ENCODE measurements at places on chromosomes 4 and X. TPM values are rescaled to one million over a fixed set of nuclear protein-coding genes. Genes with fewer than 3 reads are reported as not detected.

XAGE2 gene
- total RNA-seq, result not detected

TCP11X2 gene
- not detected for total RNA-seq

ADAM29 gene
- not detected for total RNA-seq

TAF7L gene
- total RNA-seq, result 0.12 TPM

APLN gene
- 0.28 TPM for total RNA-seq

VGLL1 gene
- 0.36 TPM for total RNA-seq

CDKN2AIP gene
- 17.8 TPM for total RNA-seq

HPF1 gene
- total RNA-seq, result 12.4 TPM

MAN2B2 gene
- 11.0 TPM for total RNA-seq

DNA sequence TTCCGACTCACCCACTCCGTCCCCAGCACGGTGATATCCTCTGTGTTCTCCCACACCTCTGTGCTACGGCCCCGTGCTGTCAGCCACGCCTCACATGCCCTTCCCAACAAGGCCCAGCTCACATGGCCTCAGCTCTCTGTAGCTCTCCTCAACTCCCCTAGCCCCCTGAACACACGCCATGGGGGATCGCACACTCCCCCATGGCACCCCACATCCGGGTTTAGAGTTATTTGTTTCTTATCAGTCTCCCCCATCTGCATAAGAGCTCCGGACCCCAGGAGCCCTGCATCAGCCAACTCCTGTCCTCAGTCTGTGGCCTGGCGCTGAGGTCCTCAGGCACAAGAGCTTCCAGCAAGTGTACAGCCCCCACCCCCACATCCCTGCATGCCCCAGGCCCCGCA, 7.0 kb downstream of the C4orf50 start:
- ATAC-seq, result no peak

DNA sequence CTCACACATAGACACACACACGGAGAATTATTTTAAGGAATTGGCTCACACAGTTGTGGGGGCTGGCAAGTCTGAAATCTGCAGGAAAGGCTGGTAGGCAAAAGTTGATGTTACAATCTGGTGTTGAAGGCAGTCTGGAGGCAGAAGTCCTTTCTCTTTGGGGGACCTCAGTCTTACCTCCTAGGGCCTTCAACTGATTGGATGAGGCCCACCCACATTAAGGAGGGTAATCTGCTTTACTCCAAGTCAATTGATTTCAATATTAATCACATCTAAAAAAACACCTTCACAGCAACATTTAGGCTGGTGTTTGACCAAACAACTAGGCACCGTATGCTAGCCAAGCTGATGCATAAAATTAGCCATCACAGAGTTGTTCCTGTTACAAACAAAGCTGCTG, 10.7 kb downstream of the MGST2 start:
- no peak for ATAC-seq

- ATAC-seq, result peak; percentile 45
These were observed 41.4 kb upstream of the MAGEA4 start for GRCh38 chrX:151871244-151871643.

DNA sequence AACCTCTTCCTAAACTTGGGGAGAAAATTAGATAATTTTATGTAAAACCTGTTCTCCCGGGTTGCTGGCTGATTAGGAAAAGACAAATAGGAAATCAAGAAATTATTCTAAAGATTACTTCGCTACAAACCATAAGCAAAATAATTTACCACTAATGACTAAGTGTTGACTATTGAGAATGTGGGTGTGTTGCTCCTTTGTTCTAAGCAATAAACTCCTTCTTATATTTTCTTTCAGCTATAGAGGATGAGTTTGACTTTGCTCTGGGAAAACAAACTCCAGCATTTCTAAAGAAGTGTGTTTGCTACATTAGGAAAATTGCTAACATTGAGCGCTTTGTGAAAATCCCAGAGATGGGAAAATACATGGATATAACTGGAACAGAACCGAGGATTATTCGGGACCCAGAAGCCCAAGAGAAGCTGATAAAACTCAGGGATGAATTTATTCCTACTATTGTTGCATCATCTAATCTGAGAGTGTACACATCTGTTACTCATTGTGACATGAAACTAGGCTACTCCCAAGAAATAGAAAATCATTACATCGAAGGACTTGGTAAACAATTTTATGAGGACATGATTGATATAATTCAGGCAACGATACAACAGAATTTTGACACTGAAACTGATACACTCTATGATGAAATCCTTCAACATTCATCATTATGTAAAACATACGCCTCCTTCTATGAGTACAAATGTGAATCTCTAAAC, 194.2 kb downstream of the NWD2 start:
- peak; percentile 41 for ATAC-seq

GRCh38 chr4:107900067-107900466, 31.3 kb upstream of the CYP2U1 start:
- ATAC-seq, result no peak

DNA sequence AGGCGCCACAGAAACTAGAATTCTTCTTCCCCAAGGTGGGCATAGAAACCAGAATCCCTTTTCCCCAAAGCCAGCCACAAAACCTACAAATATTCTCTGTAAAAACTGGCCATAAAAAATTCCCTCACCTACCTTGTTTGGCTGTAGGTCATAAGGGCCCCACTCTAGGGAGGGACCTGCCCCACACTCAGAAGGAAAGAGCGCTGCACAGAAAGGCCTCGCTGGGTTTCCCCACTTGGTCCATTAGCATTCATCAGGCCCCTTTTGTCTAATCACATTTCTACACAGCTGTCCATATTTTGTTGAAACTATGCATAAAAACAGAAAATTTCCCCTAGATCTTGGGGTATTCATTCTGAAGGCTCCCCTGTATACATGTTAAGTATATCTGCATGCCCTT, 54.1 kb downstream of the PHKA2 start:
- no peak for ATAC-seq

DNA sequence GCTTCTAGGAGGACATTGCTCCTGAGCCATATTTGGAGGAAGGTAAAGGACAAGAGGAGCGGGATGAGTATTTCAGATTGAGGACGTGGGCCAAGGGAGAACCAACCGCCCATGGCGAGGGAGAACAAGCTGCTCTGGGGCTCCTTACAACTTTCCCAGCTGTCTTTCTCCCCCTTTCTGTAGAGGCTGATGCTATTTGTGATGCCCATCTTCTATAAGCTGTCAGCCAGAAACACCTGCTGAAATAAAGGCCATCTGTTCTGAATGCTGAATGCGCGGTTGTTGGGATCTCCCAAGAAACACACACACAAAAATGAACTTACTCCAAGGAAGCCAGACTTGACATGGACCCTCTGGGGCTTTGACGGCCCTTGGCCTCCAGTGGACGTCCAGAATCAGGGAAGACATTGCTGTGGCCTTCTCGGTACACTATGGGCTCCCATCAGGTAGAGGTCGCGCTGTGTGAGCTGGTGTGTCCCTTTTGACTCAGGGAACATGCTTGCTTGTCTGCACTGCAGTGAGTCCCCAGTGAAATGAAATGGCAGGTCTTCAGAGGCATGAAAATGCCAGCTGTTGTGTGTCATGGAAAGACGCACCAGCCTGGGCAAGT, 30.9 kb downstream of the RWDD4 start:
- ATAC-seq, result no peak

DNA sequence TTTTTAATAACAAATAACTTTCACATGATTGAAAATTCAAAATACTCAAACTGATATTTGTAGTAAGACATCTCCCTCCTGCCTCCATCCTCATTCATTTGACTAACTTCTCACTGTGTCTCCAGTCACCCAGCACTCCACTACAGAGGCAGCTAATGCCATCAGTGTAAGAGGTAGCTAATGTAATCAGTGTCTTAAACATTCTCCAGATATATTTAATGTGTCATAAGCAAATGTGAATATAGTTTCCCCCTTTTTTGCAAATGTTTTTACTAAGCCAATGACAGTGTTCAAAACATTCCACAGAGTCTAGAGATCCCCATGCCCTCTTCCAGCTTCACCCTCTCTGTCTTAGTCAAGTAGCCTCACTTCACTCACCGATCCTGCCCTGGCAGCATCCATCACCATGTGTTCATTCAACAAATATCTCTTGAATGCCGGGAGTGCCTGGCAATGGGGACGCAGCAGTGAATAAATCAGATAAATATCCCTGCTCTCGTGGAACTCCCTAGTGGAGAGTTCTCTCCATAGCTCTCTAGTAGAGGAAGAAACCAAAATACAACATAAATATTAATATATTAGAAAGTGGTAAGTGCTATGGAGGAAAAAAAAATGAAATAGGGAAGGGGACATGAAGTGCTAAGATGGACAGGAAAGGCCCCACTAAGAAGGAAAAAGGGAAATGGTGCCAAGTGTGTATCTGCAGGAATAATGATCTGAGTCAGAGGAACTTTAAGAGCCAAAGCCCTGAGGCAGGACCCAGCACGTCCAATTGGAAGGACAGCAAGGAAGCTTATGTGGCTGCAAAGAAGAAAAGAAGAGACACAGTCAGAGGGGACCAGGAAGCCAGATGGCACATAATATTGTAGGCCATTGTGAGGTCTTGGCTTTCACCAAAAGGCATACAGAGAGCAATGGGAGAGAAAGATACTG, 18.7 kb downstream of the SCFD2 start:
- peak; percentile 39 for ATAC-seq

- ATAC-seq, result no peak
These were observed 450.1 kb upstream of the TENM3 start for GRCh38 chr4:181793096-181793495.

DNA sequence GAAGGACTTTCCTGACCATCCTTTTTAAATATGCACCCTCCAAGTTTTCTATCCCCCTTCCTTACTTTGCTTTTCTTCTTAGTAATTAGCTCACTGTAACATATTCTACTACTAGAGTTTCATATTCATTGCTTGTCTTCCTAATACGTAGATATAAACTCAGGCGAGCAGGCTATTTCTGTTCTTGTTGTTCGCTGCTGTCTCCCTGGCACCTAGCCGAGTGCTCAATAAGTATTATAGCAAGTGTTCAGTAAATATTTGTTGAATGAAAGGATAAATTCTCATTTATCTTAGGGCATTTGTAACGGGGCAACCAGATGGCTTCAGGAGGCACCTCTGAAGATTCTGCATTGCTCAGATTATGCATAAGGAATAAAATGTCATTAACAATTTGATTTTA, 6.8 kb upstream of the RHOH start:
- ATAC-seq, result no peak

- ATAC-seq, result no peak
These were observed 34.4 kb upstream of the C4orf50 start for GRCh38 chr4:6052679-6053078.

DNA sequence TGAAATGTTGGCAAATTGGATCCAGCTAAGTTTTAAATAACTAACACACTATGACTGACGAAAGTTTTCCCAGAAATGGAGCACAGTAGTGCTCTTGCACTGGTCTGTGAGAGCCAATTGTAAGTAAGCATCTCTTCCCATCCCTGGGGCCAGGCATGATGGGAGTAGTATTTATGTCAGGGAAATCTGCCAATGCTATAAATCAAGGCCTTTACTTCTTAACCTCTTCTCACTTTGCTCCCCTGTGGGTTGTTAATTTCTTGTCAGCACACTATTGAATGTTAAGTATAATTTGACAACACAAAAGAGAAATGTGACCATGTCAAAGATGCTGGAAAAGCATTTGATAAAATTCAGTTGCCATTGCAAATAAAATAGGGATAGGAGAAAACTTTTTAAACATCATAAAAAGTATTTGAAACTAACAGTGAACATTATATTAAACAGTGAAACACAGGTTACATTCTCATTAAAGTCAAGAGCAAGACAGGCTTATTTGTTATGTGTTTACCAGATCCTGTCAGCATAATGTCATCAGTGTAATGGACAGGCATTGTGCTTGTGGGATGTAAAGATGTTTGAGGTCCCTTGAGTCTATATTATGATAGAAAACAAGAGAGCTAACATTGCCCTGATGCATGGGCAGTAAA, 5.0 kb downstream of the F8A1 start:
- ATAC-seq, result no peak
